Esophagus squamous epithelium (tissue), 5 donors: ENCODE measurements at places on chromosomes 6 and 20. TPM values are rescaled to one million over a fixed set of nuclear protein-coding genes. Genes with fewer than 3 reads are reported as not detected.

- DNase-seq, result no peak
- H3K27ac ChIP-seq, result peak overlapping the region; percentile 95
- peak overlapping the region; percentile 99 for H3K4me3 ChIP-seq
- H3K36me3 ChIP-seq, result no peaks in the 10 kb centered on the region
Observed at GRCh38 chr6:142945446-142946180, 637 bp upstream of the HIVEP2 start.

- no peaks in the 10 kb centered on the region for H3K36me3 ChIP-seq
- no peak for DNase-seq
- H3K4me1 ChIP-seq, result no peaks in the 10 kb centered on the region
- no peak overlapping the region for H3K4me3 ChIP-seq
- no peaks in the 10 kb centered on the region for H3K27me3 ChIP-seq
- no peak overlapping the region for H3K27ac ChIP-seq
Observed at GRCh38 chr6:15109338-15110090, 136.4 kb upstream of the JARID2 start.

DNA sequence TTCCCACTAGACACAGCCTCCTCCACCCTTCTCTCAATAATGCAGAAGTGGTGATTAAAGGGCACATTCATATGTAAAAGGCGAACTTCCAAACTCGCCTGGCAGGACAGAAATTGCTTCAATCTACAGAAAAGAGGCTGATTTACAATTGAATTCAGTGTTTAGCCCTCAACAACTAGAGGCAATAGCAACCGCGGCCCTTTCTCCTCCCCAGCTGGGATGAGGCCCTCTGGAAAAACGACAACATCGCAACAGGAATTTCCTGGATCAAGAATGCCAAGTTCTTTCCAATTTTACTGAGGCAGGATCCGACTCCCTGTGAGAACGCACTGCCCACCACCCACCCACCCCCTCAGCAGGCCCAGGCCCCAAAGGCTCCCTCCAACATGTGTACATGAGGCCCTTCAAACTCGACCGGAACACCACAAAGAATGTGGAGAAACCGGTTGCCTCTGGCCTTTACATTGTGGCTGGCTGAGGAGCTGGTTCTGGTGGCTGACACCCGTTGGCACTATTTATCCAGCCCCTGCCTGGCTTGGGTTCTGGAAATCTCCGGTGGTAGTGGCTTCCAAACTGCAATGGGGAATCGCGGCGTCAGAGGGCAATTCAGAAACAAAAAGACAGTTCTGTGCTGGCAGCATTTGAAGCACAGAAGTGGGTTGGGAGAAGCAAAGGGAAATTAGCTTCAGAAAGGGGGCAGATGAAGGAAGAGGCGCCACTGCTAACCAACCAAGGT is 36.8 kb downstream of the ZMYND8 start:
- H3K27me3 ChIP-seq, result no peaks in the 10 kb centered on the region
- H3K4me3 ChIP-seq, result peak overlapping the region; percentile 53
- no peak for DNase-seq
- H3K27ac ChIP-seq, result peak overlapping the region; percentile 100
- no peaks in the 10 kb centered on the region for H3K36me3 ChIP-seq
- peaks cover 73% of the 10 kb centered on the region for H3K4me1 ChIP-seq

DNA sequence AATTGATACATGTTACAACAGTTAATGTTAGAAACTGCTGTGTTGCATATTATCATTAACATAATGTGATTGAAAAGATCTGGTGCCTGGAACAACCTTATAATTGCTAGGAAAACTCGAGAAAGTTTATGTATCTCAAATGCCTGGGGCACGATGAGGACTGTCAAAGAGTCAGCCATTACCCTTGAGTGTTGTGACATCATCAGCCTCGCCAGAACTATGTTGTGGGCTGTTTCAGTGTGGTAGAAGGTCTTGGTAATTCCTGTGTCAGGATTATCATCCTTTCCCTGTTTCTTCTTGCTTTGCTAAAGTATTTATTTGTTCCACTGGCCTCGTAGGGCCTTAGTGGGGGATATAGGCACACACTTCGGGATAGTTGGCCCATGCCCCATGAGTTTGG is 185.1 kb downstream of the DTNBP1 start:
- H3K27me3 ChIP-seq, result no peaks in the 10 kb centered on the region
- H3K4me1 ChIP-seq, result peaks cover 9% of the 10 kb centered on the region
- DNase-seq, result no peak
- no peaks in the 10 kb centered on the region for H3K36me3 ChIP-seq
- no peak overlapping the region for H3K27ac ChIP-seq

- H3K36me3 ChIP-seq, result no peaks in the 10 kb centered on the region
- no peak for DNase-seq
- H3K4me1 ChIP-seq, result no peaks in the 10 kb centered on the region
- no peak overlapping the region for H3K4me3 ChIP-seq
- no peaks in the 10 kb centered on the region for H3K27me3 ChIP-seq
Observed at GRCh38 chr6:154352898-154353585, 3.6 kb downstream of the IPCEF1 start.

- H3K4me3 ChIP-seq, result no peak overlapping the region
- H3K27ac ChIP-seq, result no peak overlapping the region
- H3K4me1 ChIP-seq, result no peaks in the 10 kb centered on the region
- no peaks in the 10 kb centered on the region for H3K36me3 ChIP-seq
Observed at GRCh38 chr6:4587171-4587570, 189.0 kb upstream of the CDYL start.

GRCh38 chr6:15369838-15370237 is 124.0 kb downstream of the JARID2 start:
- no peaks in the 10 kb centered on the region for H3K27me3 ChIP-seq
- H3K36me3 ChIP-seq, result no peaks in the 10 kb centered on the region
- no peak overlapping the region for H3K27ac ChIP-seq
- H3K4me1 ChIP-seq, result peaks cover 25% of the 10 kb centered on the region
- no peak overlapping the region for H3K4me3 ChIP-seq

GRCh38 chr20:24790746-24791283 is 158.3 kb upstream of the CST7 start:
- H3K27me3 ChIP-seq, result no peaks in the 10 kb centered on the region
- H3K4me1 ChIP-seq, result no peaks in the 10 kb centered on the region
- H3K36me3 ChIP-seq, result no peaks in the 10 kb centered on the region
- H3K27ac ChIP-seq, result no peak overlapping the region
- no peak overlapping the region for H3K4me3 ChIP-seq

- no peaks in the 10 kb centered on the region for H3K36me3 ChIP-seq
- no peaks in the 10 kb centered on the region for H3K27me3 ChIP-seq
- H3K27ac ChIP-seq, result no peak overlapping the region
- no peak overlapping the region for H3K4me3 ChIP-seq
- H3K4me1 ChIP-seq, result peaks cover 32% of the 10 kb centered on the region
Observed at GRCh38 chr20:57435105-57435497, 43.9 kb downstream of the RBM38 start.

GRCh38 chr6:109330263-109330662 is 52.0 kb downstream of the CD164 start:
- DNase-seq, result no peak
- no peaks in the 10 kb centered on the region for H3K36me3 ChIP-seq
- no peak overlapping the region for H3K27ac ChIP-seq
- H3K4me3 ChIP-seq, result no peak overlapping the region
- no peaks in the 10 kb centered on the region for H3K4me1 ChIP-seq
- H3K27me3 ChIP-seq, result no peaks in the 10 kb centered on the region

DNA sequence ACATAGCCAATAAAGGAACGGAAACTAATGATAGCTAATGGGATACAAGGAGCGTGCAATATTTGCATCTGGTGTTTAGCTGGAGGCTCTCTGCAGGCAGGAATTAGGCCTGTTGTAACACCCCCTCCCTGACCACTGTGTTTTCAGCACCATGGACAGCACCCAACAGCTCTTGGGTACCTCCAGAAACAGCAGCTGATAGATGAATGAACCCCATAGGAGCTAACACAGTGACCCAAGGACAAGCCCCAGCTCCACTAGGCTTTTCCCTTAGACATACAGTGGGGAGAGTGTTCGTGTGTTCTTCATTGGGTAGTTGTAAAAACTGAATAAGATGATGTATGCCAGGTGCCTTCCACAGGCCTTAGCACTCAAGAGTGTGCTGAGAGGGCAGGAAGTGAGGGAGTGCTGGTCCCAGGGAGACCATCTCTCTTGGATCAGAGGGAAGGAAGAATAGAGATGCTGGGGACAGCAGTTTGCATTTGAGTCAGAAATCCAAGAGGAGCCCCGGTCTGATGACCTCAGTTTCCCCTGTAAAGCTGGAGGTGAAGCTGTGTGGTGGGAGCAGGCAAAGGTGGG is 161.3 kb downstream of the PHACTR3 start:
- no peaks in the 10 kb centered on the region for H3K36me3 ChIP-seq
- no peaks in the 10 kb centered on the region for H3K27me3 ChIP-seq
- DNase-seq, result no peak
- no peak overlapping the region for H3K4me3 ChIP-seq

DNA sequence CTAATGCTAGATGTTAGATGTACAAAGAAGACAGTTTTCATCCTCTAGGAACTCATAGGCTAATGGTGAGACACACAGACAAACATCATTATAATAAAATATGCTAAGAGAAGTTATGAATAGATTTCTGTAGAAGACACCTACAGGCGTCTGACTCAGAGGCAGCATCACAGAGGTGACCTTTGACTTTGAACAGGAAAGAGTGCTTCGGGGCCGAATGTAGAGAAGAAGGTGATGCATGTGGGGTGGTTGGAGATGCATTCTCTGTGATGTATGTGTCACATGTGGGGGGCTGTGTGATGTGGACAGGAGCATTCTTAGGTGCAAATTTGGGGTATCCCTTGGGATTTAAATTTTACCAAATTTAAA is 6.8 kb downstream of the GUCA1A start:
- no peaks in the 10 kb centered on the region for H3K4me1 ChIP-seq
- no peaks in the 10 kb centered on the region for H3K36me3 ChIP-seq
- no peak overlapping the region for H3K4me3 ChIP-seq
- no peak overlapping the region for H3K27ac ChIP-seq
- DNase-seq, result no peak
- peaks cover 19% of the 10 kb centered on the region for H3K27me3 ChIP-seq

DNA sequence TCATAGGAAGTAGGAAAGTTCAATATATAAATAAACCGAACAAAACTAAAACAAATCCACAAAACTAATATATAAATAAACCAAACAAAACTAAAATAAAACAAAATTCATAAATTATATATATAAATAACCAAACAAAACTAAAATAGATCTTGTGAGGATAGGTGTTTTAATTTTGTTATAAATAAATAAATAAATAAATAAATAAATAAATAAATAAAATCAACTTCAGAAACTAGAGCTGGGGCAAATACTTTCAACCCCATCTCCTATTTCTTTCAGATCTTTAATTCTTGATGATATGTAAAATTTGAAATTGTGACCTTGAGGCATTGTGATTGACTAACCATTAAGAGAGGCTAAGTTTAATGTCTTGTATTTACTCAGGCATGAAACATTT is 416.1 kb downstream of the SAMD5 start:
- H3K27ac ChIP-seq, result no peak overlapping the region
- H3K27me3 ChIP-seq, result no peaks in the 10 kb centered on the region
- H3K4me1 ChIP-seq, result no peaks in the 10 kb centered on the region
- no peak for DNase-seq
- H3K4me3 ChIP-seq, result no peak overlapping the region

GRCh38 chr6:150466196-150466595 is 97.4 kb downstream of the IYD start:
- no peaks in the 10 kb centered on the region for H3K36me3 ChIP-seq
- H3K27ac ChIP-seq, result no peak overlapping the region
- H3K4me3 ChIP-seq, result no peak overlapping the region
- no peak for DNase-seq

DNA sequence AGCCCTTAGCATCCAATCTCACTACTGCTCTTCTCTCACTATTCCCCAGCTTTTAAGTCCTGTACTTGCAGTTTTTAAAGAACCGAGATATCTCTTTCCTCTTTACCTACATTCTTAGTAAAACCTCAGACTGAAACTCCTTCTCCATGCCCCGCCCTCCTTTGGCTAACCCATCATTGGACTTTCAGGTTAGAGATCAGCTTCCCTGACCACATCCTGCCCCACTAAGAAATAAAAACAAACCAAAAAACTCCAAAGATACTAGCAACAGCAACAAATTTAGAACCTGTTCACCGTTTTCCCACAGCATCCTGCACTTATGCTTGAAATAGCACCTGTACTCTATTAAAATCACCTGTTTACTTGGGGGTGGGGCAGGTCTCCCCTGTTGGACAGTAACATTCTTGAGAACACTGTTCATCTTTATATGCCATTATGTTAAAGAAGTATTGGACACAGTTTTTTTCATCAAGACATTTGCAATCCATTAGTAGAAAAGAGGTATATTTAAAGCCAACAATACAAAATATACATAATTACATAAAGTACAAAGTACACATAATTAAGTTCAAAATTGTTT is 16.3 kb upstream of the SMAP1 start:
- DNase-seq, result no peak
- no peak overlapping the region for H3K27ac ChIP-seq
- H3K4me3 ChIP-seq, result no peak overlapping the region
- H3K27me3 ChIP-seq, result no peaks in the 10 kb centered on the region
- no peaks in the 10 kb centered on the region for H3K4me1 ChIP-seq
- H3K36me3 ChIP-seq, result no peaks in the 10 kb centered on the region

GRCh38 chr6:117547688-117548621 is 54.4 kb downstream of the GOPC start:
- no peak for DNase-seq
- H3K4me1 ChIP-seq, result peaks cover 30% of the 10 kb centered on the region
- H3K27ac ChIP-seq, result no peak overlapping the region
- H3K27me3 ChIP-seq, result no peaks in the 10 kb centered on the region
- H3K4me3 ChIP-seq, result peak overlapping the region; percentile 29

DNA sequence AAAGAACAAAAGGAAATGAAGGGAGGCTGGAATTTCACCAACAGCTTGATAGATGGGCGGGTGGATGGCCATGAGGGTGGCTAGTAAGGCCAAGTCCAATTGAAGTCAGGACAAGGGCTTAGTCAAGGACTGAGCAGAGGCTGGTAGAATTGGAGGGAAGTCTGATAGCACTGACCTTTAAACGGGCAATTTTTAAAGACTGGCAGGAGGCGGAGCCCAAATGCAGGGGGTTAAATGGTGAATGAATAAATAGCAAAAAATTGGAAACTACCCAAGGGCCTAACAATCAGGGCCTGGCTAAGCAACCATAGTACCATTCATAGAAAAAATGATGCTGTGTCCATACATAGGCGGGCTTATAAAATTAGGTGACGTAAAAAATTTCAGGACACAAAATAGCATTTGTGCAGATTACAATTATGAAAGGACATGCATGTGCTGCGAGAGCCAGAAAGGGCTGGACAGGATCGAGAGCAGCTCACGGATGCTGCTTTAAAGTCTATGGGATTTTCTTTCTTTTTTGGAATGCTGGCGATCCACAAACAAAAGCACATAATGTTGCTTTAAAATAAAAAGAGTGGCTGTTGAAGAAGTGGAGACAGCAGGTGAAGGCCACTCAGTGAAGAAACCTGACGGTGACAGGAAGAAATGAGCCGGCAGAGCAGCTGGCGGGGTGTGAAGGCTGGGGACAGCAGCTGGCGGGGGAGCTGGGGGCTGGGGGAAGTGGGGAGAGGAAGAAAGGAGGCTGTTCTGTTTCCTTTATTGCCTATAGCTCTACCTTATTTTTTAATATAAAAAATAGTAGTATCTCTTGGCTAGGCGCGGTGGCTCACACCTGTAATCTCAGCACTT is 42.8 kb upstream of the TAF8 start:
- no peak for DNase-seq
- no peak overlapping the region for H3K4me3 ChIP-seq
- no peak overlapping the region for H3K27ac ChIP-seq
- H3K36me3 ChIP-seq, result no peaks in the 10 kb centered on the region
- no peaks in the 10 kb centered on the region for H3K27me3 ChIP-seq

The GLP1R gene
- 0.15 TPM for total RNA-seq

The SLC17A1 gene
- total RNA-seq, result not detected

The DXO gene
- 13.2 TPM for total RNA-seq

The CLPSL1 gene
- not detected for total RNA-seq

The BPIFA3 gene
- total RNA-seq, result not detected

The DDR1 gene
- total RNA-seq, result 142 TPM

The CDSN gene
- not detected for total RNA-seq

The AK9 gene
- total RNA-seq, result 2.8 TPM

The PPIL6 gene
- total RNA-seq, result 2.0 TPM
